ENCODE measurements at places on chromosomes 3 and 15. TPM values are rescaled to one million over a fixed set of nuclear protein-coding genes. Genes with fewer than 3 reads are reported as not detected.

The TM4SF4 gene
- not detected for total RNA-seq

The TUSC7 gene
- not detected for total RNA-seq

The FBXW12 gene
- total RNA-seq = not detected

The DUOXA2 gene
- total RNA-seq = not detected

The SPATA12 gene
- total RNA-seq = not detected

The EXD1 gene
- not detected for total RNA-seq

The CCDC13 gene
- 0.95 TPM for total RNA-seq

The CPEB1 gene
- total RNA-seq = 26.9 TPM

The ISL2 gene
- 6.7 TPM for total RNA-seq

The CXCR6 gene
- not detected for total RNA-seq

Measured in bronchial smooth muscle cell (primary cell).